ENCODE measurements at places on chromosomes 16 and 17. TPM values are rescaled to one million over a fixed set of nuclear protein-coding genes. Genes with fewer than 3 reads are reported as not detected.

The TBC1D3K gene
- total RNA-seq = not detected

The AOC3 gene
- under 0.01 TPM for total RNA-seq

The CTRL gene
- total RNA-seq = not detected

The CPSF4L gene
- not detected for total RNA-seq

The PLCG2 gene
- 2.5 TPM for total RNA-seq

The ALDOC gene
- 131 TPM for total RNA-seq

The CCT6B gene
- 0.84 TPM for total RNA-seq

The CRHR1 gene
- total RNA-seq = not detected

The ETV4 gene
- total RNA-seq = 23.2 TPM

The HCRT gene
- not detected for total RNA-seq

The MMP2 gene
- total RNA-seq = 56.6 TPM

The CCDC102A gene
- total RNA-seq = 5.8 TPM

The BAIAP2 gene
- 112 TPM for total RNA-seq

The SHISA6 gene
- total RNA-seq = not detected

The YBX2 gene
- 0.63 TPM for total RNA-seq

The KRTAP2-2 gene
- total RNA-seq = not detected

The SYNGR3 gene
- total RNA-seq = 2.1 TPM

The CES5A gene
- not detected for total RNA-seq

The MYADML2 gene
- not detected for total RNA-seq

The TRPV3 gene
- total RNA-seq = 4.9 TPM

The PRAC1 gene
- total RNA-seq = not detected

The GGT6 gene
- 29.8 TPM for total RNA-seq

The CETP gene
- total RNA-seq = not detected

The HBA2 gene
- total RNA-seq = not detected

The OR1A1 gene
- not detected for total RNA-seq

The PYDC1 gene
- not detected for total RNA-seq

The CDH15 gene
- total RNA-seq = not detected

The CD7 gene
- not detected for total RNA-seq

The MARCHF10 gene
- total RNA-seq = not detected

The HID1 gene
- 9.2 TPM for total RNA-seq

The KIAA0513 gene
- 8.0 TPM for total RNA-seq

The LGALS9 gene
- 0.65 TPM for total RNA-seq

The GAA gene
- 40.2 TPM for total RNA-seq

The CIITA gene
- total RNA-seq = 0.07 TPM

The NUDT7 gene
- 3.2 TPM for total RNA-seq

The SSTR5 gene
- total RNA-seq = not detected

The CCDC92B gene
- 0.07 TPM for total RNA-seq

The SMIM22 gene
- total RNA-seq = 5.2 TPM

The SLC52A1 gene
- total RNA-seq = 0.70 TPM

The GLTPD2 gene
- not detected for total RNA-seq

The CRISPLD2 gene
- 1.9 TPM for total RNA-seq
